HCEC 1CT (cell line): ENCODE measurements at places on chromosomes 7 and 10.

DNA sequence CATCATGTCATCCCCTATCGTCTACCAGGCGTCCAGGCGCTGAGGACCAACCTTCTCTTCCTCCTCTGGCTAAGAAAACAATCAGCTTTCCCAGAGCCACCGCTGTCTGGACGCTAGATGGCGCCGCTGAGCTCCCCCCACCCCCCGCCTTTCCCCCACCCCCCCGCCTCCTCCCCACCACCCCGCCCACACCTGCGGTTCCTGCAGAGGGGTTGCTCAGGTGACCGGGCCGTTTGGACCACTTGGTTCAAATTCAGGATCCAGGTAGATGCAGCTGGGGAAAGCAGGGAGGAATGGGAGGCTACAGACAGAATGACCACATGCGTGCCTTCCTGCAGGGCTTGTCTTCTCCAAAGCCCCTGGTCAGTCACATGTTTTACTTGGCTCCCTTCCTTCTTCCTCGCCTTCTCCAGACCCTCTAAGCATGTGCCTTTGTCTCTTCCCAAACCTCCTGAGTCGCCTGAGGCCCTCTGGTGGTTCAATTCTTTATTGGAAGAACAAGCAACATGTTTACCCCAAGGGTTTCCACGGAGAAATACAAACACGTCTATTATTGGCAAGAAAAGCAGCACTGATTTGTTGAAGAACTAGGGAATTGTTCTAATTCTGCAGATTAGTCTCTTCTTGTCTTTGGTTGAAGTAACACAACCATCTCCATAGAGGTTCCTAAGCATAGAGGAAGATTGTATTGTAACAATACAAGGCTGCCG, 24.7 kb downstream of the AOC1 start:
- DNase-seq: peak; percentile 51

GRCh38 chr7:151829707-151830106, 47.2 kb downstream of the PRKAG2 start:
- no peak for DNase-seq

DNA sequence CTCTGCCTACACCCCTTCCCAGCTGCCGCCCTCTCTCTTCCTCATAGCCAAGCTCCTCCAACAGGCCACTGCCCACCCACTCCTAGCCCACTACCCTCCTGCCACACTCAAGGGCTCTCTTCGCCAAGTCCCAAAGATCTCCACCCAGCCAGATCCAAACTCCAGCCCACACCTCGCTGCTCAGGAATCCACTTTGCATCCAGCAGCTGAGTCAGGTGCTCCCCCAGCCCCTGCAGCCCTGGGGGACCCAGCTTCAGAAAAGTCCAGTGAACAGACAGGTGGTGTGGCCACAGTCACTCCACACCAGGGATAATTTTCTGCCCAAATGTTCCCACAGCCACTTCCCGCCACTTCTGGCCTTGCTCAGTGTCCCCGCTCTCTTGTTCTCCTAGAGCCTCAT, 10.9 kb downstream of the OGDHL start:
- DNase-seq: no peak

DNA sequence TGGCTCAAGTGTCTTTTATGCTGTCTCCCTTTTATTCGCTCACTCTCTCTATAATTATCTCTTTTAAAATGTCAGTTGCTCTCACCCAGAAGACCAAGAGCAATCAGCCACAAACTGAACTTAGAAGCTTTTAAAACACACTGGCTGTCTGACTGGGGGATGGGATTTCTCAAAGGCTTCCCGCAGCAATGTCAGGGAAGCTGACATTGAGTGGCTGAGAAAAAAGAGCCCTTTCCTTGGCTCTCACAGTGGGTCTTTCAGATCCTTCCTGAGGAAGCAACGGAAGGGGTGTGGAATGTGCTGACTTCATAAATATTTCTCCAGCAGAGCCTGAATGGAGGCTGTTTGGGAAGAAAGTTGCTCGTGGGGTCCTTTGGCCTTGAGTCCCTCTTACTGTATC, 445.7 kb upstream of the C7orf33 start:
- DNase-seq: no peak

- no peak for DNase-seq
These were observed 243.3 kb upstream of the CELF2 start for GRCh38 chr10:10774416-10774815.

GRCh38 chr7:91717681-91718470, 162.6 kb downstream of the MTERF1 start:
- DNase-seq: no peak

- DNase-seq: no peak
These were observed 26.8 kb upstream of the DGKI start for GRCh38 chr7:137873524-137873923.

DNA sequence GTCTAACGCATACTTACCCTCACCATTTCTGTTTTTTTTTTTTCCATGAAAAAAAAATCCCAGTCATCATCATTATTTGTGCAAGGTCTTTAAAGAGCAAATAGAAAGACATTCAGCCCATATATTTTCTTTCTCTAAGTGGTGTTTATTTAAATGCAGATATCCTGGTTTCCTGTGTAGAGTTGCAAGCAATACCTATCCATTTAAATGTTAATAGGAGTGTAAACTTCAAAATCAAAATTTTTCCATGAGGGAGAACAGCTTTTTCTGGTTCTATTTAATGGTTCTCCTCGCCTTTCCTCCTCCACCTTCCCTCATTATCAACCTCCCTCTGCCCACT, 120.1 kb upstream of the AGK start:
- no peak for DNase-seq

GRCh38 chr7:47089461-47089860, 492.4 kb downstream of the TNS3 start:
- DNase-seq: no peak

DNA sequence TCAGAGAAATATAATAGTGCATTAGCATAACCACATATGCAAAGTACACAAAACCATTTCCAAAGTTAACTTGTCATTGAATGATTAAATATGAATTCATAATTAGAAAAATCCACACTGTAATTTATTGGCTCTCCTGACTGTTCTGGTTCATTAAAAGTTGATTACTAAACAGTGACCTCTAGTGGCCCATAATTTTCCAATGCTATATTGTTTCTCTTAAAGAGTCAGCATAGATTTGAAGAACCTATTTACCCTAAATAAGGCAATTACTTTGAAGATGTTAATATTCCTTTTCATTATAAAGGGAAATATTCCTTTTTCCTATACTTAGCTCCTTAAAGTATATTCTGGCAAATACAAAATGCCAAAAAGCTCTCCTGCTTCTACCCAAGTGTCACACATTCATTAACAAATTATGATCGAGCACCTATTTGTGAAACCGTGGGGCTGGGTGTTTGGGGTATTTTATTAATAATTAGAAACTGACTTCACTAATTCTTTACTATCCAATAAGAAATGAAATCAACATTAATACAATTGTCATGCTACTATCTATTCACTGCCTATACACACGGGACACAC, 86.2 kb downstream of the HIBADH start:
- peak; percentile 48 for DNase-seq

GRCh38 chr10:19683356-19683755, 132.9 kb upstream of the PLXDC2 start:
- no peak for DNase-seq

DNA sequence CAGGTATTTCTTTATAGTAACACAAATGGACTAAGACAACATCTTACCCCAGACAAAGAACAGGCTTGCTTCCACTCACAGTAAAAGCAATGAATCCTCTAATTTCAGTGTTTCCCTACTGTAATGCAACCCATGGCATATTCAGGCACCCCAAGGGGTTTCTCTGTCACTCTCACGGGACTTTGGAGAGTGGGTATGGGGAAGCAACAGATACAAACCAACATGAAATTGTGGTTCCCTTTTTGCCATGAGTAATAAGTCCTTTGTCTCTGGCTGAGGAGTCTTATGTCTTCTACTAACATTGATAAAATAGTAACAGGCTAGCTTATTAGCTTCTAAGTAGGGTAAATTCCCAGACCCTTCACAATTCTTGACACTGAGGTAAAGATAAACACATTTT, 51.4 kb upstream of the AOAH start:
- no peak for DNase-seq

- DNase-seq: no peak
These were observed 166.8 kb upstream of the TBX20 start for GRCh38 chr7:35420656-35421055.

DNA sequence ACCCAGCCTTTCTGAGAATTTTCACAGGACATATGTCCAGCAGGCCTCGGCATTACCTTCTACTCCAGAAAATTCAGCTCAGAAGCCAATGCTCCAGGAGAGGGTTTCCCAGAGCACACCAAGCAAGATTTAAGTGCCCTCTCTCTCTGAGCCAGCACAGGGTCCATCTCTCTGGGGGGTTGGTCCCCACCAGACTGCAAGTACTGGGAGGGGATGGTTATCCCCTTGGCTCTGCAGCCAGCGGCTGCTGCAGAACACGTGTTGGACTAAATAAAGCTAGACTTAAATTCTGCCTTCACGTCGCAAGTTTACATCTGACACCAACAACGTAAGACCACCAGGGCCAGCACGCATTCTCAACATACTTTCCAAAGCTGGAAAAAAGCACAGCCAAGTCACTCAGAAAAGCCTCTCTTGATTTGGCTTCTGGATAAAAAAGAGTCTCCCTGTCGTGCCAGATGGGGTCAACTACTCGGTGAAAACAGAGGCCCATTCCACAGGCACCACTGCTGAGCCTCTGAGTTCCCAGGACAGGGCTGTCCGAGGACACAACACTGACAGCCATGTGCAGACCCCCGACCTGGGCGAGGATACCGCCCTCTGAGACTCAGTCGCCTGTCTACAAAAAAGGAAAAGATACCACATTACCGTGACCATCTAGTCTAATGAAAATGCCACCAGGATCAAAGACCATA, 77.3 kb downstream of the CTBP2 start:
- DNase-seq: no peak

- no peak for DNase-seq
These were observed 37.8 kb upstream of the UBE2H start for GRCh38 chr7:129990403-129991192.

GRCh38 chr10:72333112-72334015, 21.4 kb downstream of the DNAJB12 start:
- DNase-seq: no peak

DNA sequence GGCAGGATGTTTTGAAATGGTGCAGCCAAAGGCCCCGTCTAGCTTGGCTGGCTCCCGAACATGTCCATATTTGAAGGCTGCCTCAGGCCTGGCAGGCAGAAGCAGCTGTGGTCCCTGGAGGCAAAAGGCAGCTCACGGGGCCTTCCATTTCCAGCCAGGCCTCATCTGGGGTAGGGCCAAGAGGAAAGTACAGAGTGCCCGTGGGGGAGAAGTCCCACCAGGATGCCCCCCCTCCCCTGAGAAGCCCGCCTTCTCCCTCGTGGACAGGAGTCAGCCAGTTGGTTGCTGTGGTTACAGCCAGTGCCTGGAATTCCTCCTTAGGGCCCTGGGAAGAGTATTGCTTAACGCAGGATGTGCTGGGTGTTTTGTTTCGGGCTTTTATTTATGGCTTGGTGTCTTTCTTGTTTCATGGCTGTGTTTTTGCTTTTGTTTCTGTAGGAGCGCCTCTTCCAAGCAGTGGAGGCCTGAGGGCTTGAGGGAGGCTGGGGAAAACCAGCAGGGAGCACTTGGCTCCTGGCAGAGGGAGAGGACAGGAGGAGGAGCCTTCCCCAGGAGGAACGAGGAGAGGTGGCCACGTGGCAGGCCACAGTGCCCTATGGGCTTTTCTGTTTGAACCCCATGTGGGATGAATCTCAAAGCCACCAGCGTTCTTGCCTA, 45.4 kb downstream of the CHST3 start:
- peak; percentile 85 for DNase-seq

DNA sequence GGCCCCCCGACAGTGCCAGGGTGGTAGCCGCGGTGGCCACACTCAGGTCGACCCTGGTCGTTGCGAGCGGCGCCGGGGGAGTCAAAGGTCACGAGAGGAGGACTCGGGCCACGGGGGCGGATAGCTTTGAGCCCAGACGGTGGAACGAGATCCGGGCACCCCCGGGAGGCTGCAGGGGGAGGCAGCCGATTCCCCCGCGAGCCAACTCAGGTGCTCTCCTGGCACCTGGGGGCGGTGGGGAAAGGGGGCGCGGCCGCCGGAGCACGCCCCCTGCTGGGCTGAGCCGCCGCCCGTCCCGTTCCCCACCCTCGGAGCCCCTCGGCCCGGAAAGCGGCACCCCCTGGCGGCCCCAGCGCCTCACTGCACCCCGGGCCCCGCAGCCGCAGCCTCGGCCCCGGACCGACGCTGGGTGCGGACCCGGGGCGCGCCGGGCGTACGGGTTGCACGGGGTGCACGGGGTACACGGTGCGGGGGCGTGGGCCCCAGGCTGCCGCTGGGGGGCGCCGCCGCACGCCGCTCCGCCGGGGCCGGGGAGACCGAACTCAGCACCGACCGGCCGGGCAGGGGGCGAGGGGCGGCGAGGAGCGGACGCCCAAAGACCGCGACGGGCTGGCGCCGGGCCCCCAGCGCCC, 521 bp upstream of the NYAP1 start:
- peak; percentile 63 for DNase-seq

- no peak for DNase-seq
These were observed 49.8 kb downstream of the PRKCQ start for GRCh38 chr10:6530211-6530840.

GRCh38 chr7:20785157-20786048, 1.3 kb downstream of the SP8 start:
- DNase-seq: no peak

DNA sequence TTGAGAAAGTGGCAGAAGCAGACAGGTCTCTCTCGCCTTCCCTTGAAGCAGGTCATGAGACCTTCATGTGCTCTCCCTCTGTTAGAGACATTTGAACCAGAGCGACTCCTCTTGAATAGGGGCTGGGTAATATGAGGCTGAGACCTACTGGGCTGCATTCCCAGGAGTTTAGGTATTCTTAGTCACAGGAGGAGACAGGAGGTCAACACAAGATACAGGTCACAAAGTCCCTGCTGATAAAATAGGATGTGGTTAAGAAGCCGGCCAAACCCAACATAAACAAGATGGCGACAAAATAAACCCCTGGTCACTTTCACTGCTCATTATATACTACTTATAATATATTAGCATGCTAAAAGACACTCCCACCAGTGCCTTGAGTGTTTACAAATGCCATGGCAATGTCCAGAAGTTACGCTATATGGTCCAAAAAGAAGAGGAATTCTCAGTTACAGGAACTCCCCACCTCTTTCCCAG, 43.5 kb upstream of the MSRB2 start:
- DNase-seq: no peak

DNA sequence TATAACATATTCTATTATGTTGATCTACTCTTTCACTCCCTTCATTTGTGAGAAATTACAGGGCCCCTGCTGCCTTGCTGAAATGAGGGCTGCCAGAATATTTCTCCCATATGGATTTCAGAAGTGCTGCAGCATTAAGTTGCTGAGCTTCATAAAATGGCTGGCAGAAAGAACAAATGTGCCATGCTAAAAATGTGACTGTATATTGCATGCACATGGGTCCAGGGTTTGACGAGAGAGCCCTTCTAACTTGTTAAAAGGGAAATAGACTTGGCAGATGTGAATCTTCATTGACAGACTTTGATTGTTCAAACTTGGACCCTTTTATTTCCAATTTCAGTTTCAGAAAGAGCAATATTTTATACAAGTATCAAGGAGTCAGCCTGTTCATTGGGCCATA, 468.6 kb downstream of the PHTF2 start:
- no peak for DNase-seq

- DNase-seq: no peak
These were observed 303.6 kb upstream of the AKR1E2 start for GRCh38 chr10:4522296-4523000.

GRCh38 chr7:128217030-128217805, 23.9 kb upstream of the LEP start:
- DNase-seq: peak; percentile 97

GRCh38 chr10:55203319-55203718, 402.3 kb upstream of the PCDH15 start:
- no peak for DNase-seq
